Nephron progenitor cell (in vitro differentiated cells): ENCODE measurements at places on chromosomes 2 and 18.

GRCh38 chr2:222294996-222295367 lies 3.8 kb downstream of the PAX3 start:
- H3K4me1 ChIP-seq, result peaks cover 94% of the 10 kb centered on the region
- no peaks in the 10 kb centered on the region for H3K36me3 ChIP-seq
- no peak for DNase-seq
- peak overlapping the region; percentile 74 for H3K27ac ChIP-seq
- peak overlapping the region; percentile 80 for H3K4me3 ChIP-seq

GRCh38 chr2:122927710-122928557 lies 1097.2 kb upstream of the CNTNAP5 start:
- H3K27me3 ChIP-seq, result no peaks in the 10 kb centered on the region
- no peaks in the 10 kb centered on the region for H3K36me3 ChIP-seq
- no peaks in the 10 kb centered on the region for H3K4me1 ChIP-seq

GRCh38 chr2:40357667-40358066 lies 94.2 kb downstream of the SLC8A1 start:
- H3K27me3 ChIP-seq, result no peaks in the 10 kb centered on the region
- no peak overlapping the region for H3K27ac ChIP-seq
- no peak overlapping the region for H3K4me3 ChIP-seq
- DNase-seq, result no peak
- H3K4me1 ChIP-seq, result peaks cover 19% of the 10 kb centered on the region
- no peaks in the 10 kb centered on the region for H3K36me3 ChIP-seq

GRCh38 chr2:59046401-59047372 lies 805.6 kb upstream of the FANCL start:
- no peak for DNase-seq
- H3K27ac ChIP-seq, result no peak overlapping the region
- H3K4me3 ChIP-seq, result no peak overlapping the region
- no peaks in the 10 kb centered on the region for H3K27me3 ChIP-seq
- no peaks in the 10 kb centered on the region for H3K4me1 ChIP-seq

GRCh38 chr2:111702119-111702803 lies 181.7 kb downstream of the ANAPC1 start:
- peak; percentile 54 for DNase-seq
- H3K27me3 ChIP-seq, result no peaks in the 10 kb centered on the region
- H3K4me1 ChIP-seq, result peaks cover 62% of the 10 kb centered on the region
- H3K27ac ChIP-seq, result peak overlapping the region; percentile 39
- no peak overlapping the region for H3K4me3 ChIP-seq

DNA sequence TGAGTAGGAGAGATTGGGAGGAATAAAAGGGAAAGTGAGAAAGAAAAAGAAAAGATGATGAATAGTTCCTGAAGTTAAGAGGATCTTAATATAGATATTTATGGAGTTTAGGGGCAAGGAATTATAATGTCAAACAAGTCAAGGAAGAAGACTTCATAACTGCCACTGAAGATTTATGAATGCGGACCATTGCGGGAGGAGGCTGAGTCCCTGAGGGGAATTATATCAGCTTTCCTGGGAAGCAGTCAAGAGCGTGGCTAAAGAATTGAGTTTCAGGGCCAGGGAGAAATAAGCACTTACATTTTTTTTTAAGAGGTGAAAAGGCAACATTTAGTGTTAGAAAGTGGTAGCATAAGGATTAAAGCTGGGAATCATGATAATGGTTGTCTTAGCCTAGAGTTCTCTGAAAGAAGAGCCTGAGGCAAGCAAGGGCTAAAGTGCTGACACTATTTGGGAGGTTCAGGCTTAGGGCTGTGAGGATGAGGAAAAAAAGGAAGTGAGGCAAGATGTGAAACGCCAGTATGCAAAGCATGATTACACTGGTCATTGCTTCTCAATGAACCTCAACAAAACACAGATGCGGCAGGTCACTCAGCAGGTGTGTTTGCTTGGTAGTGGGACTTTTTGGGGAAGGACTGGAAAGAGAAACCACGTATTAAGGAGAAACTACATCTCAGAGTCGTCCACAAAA lies 217.1 kb downstream of the SLC4A3 start:
- peak overlapping the region; percentile 49 for H3K4me3 ChIP-seq
- DNase-seq, result peak; percentile 15
- peak overlapping the region; percentile 94 for H3K27ac ChIP-seq
- peaks cover 52% of the 10 kb centered on the region for H3K4me1 ChIP-seq

DNA sequence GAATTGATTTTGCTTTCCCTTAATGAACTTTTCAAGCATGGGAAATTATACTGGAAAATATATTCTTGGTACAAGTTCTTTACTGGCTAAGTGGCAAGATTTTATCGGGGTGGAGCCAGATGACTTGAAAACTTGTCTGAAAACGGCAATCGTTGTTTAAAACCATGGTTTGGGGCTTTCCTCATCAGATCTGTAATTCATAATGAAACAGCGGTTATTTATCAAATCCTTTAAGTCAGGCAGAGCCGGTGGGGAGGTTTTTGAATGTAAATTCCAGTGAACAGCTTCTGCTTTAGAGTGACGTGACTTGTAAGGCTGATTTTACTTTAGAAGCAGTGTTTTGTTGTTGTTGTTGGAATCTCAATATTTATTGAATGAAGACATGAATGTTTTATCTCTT lies 2.6 kb downstream of the SEC11C start:
- no peak overlapping the region for H3K4me3 ChIP-seq
- H3K27me3 ChIP-seq, result peaks cover 49% of the 10 kb centered on the region

- H3K4me3 ChIP-seq, result no peak overlapping the region
- no peaks in the 10 kb centered on the region for H3K36me3 ChIP-seq
- H3K4me1 ChIP-seq, result peaks cover 3% of the 10 kb centered on the region
- no peak overlapping the region for H3K27ac ChIP-seq
- DNase-seq, result no peak
- H3K27me3 ChIP-seq, result peaks cover 16% of the 10 kb centered on the region
Observed at GRCh38 chr2:126765395-126765794, 109.4 kb downstream of the GYPC start.

GRCh38 chr2:72127401-72128058 lies 20.1 kb downstream of the CYP26B1 start:
- H3K36me3 ChIP-seq, result no peaks in the 10 kb centered on the region
- no peak overlapping the region for H3K27ac ChIP-seq
- H3K4me1 ChIP-seq, result peaks cover 24% of the 10 kb centered on the region
- no peak for DNase-seq
- no peak overlapping the region for H3K4me3 ChIP-seq
- peaks cover 34% of the 10 kb centered on the region for H3K27me3 ChIP-seq

DNA sequence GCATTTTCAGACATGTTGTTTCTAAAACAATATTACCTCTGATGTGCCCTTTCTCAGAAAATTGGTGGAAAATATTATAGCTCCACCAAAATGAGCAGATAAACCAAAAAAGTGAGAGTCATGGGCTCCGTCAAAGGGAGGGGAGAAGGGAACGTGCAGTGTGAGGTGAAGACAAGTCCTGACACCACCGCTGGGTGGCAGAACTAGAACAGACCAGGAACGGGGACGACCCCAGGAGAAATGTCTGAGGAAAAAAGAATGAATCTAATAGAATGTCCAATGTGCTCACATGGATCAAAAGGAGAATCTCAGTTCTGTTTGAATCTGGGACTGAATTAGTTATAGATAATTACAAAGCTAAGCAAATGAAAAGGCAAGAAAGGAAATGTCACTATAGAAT lies 22.6 kb upstream of the BCL2 start:
- H3K27ac ChIP-seq, result no peak overlapping the region
- peaks cover 7% of the 10 kb centered on the region for H3K4me1 ChIP-seq
- peak; percentile 53 for DNase-seq
- no peak overlapping the region for H3K4me3 ChIP-seq
- H3K36me3 ChIP-seq, result peaks cover 56% of the 10 kb centered on the region

DNA sequence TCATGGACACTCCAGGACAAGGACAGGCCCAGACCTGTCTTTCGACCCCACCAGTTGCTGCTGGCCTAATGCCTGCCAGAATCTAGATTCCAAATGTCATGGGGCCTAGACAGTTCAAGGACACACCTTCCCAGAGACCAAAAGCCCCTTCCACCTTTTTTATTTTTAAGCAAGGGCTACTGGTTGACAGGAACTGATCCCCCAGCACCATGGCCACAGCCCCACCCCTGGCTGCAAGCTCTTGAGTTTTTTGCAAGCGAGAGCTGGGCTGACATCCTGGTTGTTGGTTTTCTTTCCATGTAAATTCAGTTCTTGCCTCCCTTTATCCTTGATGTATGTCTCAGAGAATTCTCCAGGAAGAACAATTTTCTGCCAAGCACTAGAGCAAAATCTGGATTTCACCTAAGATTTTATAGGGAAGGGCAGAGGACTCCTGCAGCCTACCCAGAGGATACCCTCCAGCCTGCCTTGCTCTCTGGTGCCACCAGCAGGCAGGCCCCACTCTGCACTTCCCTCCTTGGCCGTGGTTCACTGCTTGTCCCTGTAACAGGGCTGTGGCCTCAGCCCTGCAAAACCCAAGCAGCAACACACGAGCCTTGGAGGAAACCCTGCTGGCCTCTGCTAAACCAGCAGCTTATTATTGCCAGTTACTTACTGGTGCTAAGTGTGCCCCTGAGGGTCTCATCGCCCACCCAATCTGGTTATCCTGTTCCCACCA lies 97.7 kb downstream of the TWIST2 start:
- peaks cover 10% of the 10 kb centered on the region for H3K27me3 ChIP-seq
- peak; percentile 52 for DNase-seq
- no peaks in the 10 kb centered on the region for H3K36me3 ChIP-seq
- no peak overlapping the region for H3K4me3 ChIP-seq
- no peak overlapping the region for H3K27ac ChIP-seq
- H3K4me1 ChIP-seq, result peaks cover 22% of the 10 kb centered on the region

DNA sequence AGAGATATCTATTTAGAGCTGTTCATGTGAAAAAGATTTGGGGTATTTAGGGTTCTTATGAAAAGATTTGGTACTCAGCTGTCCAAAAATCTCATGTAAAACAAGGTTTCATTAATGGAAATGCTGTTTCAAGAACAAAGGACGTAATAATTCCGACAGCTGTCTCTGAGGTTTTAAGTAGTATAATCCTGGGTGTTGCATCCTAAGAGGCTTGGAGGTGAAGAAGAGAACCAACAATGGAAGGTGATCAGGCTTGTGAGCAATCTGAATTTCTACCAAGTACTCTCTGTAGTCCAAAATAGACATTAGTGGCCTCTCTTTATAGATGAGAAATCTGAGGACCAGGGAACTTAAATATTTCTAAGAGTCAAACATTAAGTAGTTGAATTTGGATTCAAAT lies 205.1 kb downstream of the BABAM2 start:
- no peaks in the 10 kb centered on the region for H3K4me1 ChIP-seq
- H3K4me3 ChIP-seq, result no peak overlapping the region
- no peaks in the 10 kb centered on the region for H3K36me3 ChIP-seq
- no peak overlapping the region for H3K27ac ChIP-seq

- H3K4me3 ChIP-seq, result peak overlapping the region; percentile 24
- no peak for DNase-seq
- peaks cover 32% of the 10 kb centered on the region for H3K4me1 ChIP-seq
- H3K36me3 ChIP-seq, result no peaks in the 10 kb centered on the region
Observed at GRCh38 chr2:230985519-230986231, 10.2 kb upstream of the SPATA3 start.

DNA sequence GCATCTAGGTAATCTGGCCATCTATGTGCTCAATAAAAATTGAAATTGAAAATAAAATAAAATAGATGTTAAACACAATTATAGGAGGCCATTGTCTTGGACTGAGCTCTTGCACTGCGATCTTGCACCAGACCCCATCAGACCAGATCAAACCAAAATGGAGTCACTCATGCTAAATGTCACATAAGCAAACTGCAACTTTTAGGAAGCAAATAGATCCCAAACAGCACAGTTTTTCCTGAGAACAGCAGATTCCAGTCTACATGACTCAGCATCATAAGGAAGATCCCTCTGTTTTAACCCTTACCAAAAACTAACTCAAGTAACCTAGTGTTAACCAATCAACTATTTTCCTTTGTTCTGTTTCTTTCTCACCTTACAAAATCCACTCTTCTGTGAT lies 57.7 kb upstream of the LRP1B start:
- no peaks in the 10 kb centered on the region for H3K27me3 ChIP-seq
- H3K27ac ChIP-seq, result no peak overlapping the region
- no peaks in the 10 kb centered on the region for H3K4me1 ChIP-seq
- H3K36me3 ChIP-seq, result no peaks in the 10 kb centered on the region
- no peak overlapping the region for H3K4me3 ChIP-seq

- no peaks in the 10 kb centered on the region for H3K27me3 ChIP-seq
- H3K4me3 ChIP-seq, result no peak overlapping the region
- H3K27ac ChIP-seq, result no peak overlapping the region
- H3K36me3 ChIP-seq, result peaks cover 54% of the 10 kb centered on the region
- no peak for DNase-seq
- H3K4me1 ChIP-seq, result no peaks in the 10 kb centered on the region
Observed at GRCh38 chr2:170950221-170950761, 21.2 kb downstream of the GORASP2 start.

DNA sequence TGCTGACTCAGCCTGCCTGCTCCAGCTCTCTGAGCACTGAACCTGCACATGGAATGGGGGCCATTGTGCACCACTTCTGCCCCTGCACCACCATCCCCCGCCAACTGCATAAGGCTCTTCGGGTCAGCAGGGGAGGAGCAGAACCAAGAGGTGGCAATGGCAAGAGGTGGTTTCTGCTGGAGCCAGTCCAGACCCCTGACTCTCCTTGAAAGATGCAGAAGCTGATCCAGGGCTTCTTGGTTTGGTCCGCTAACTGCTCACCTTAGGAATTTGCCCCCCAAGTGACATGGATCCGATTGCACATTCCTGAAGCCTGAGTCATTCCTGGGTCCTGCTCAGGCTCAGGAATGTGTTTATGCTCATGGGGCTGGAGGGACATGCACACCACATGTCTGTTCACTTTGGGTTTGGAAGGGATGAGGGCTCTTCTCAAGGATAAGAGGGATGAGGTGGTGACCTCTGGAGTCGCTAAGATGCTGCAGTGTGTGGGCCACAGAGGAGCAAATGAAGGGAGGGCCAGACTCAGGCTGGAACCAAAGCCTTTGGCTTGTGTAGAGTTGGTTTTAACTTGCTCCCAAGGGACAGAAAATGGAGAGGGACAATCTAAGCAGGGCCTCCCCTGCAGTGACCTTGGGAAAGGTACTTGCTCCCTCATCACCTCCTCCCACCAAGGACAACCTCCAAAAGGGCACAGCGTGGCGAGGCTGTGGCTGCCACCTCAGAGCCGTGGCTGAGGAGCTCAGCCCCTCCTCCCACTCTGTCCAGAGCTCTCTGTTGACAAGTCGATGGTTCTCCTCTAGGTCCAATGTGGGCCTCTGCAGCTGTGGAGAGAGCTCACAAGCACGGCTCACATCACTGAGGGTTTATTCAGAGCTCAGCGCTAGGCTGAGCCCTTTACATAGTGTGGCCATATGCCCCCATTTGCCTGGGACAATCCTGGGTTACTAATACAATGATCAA lies 66.2 kb downstream of the HS1BP3 start:
- peak overlapping the region; percentile 28 for H3K4me3 ChIP-seq
- peaks cover 55% of the 10 kb centered on the region for H3K4me1 ChIP-seq
- no peaks in the 10 kb centered on the region for H3K36me3 ChIP-seq
- peak overlapping the region; percentile 96 for H3K27ac ChIP-seq
- H3K27me3 ChIP-seq, result peaks cover 7% of the 10 kb centered on the region
- DNase-seq, result peak; percentile 62
